ENCODE measurements at places on chromosomes 7 and 10. TPM values are rescaled to one million over a fixed set of nuclear protein-coding genes. Genes with fewer than 3 reads are reported as not detected.

DNA sequence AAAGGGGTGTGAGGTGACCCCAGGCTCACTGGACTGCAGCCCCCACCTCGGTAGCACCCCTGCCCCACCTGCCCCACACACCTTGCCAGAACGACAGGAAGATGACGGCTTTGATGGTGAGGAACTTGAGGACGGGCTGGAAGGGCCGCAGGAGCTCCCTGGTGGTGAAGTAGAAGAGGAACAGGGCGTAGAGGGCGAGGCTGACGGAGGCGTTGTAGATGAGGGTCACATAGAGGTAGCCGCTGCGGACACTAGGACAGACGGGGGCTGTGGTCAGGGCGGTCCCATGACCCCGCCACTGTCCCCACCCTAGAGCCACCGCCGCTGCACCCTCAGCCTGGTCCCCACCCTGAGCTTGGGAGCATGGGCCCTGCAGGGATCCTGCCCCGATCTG lies 7.6 kb downstream of the TMEM184A start:
- DNase-seq, result peak; percentile 51

- no peak for DNase-seq
These were observed 38.4 kb downstream of the FAM13C start for GRCh38 chr10:59323831-59324401.

Gene GIMAP5
- polyA plus RNA-seq, result 22.2 TPM

DNA sequence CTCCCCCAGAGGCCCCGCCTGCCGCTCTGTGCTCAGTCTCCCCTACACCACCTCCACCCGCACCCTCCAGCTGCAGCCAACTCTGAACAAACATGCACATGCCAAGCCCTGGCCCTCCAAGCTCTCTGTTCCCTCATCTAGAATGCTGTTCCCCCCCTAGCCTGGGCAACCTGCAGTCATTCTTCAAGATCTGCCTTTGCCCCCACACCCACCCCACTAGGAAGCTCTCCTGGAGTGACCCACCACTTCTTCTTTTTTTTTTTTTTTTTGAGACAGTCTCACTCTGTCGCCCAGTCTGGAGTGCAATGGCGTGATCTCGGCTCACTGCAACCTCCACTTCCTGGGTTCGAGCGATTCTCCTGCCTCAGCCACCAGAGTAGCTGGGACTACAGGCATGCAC lies 13.7 kb downstream of the MYL10 start:
- no peak for DNase-seq

Gene SPAM1
- not detected for polyA plus RNA-seq

GRCh38 chr7:24401628-24402593 lies 117.9 kb downstream of the NPY start:
- DNase-seq, result no peak

GRCh38 chr7:151345576-151346469 lies 4.2 kb downstream of the NUB1 start:
- DNase-seq, result no peak

DNA sequence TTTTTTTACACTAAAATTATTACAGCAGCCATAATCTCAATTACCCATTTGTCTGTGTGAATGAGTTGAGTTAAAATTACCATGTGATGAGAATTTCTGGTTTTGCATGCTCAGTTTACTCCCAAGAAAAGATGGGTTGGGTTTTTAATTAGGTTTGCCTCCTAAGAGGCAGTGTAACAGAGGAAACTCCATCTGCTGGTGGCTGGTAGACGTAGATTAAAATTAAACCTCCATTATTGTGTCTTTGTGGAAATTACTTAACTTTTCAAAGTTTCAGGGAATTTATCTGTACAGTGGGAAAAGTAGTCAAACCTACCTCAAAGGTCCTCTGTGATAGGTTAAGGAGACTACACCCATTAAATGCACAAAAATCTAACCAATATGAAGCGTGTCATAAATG lies 954.2 kb downstream of the PCDH15 start:
- no peak for DNase-seq

Gene TBXAS1
- 12.8 TPM for polyA plus RNA-seq

DNA sequence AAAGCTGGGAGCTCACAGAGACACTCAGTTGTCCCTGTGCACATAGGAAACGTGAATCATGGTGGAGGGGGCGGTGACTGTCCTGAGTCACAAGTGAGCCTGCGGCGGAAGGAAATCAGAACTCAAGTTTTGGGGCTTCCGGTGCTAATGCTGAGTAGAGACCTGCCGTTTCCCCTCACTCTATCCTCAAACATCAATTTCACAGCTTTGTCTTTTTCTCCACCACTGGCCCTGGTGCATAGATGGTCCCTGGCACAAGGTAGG lies 21.9 kb downstream of the ADCYAP1R1 start:
- DNase-seq, result peak; percentile 43

DNA sequence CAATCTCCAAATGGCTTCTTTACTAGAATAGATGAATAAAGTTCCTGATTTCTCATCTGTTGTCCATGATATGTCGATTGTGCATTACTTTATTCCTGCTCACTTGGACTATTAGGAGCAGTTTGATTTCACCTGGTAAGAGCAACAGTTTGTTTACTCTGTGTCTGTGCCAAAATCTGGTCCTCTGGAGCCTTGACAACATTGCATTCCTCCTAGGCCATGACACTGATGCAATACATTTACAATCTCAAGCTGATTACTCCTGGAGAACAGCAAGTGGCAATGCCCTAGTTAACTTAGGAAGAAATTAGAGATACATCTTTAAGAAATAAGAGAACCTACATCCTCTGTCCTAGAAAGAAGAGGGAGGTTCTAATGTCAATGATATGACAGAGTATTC lies 71.8 kb downstream of the SGCE start:
- no peak for DNase-seq
